ENCODE measurements at places on chromosomes 4 and X. TPM values are rescaled to one million over a fixed set of nuclear protein-coding genes. Genes with fewer than 3 reads are reported as not detected.

GRCh38 chrX:9829308-9830267 lies 43.4 kb downstream of the SHROOM2 start:
- no peak for DNase-seq

The GASK1B gene
- 1.4 TPM for total RNA-seq

- DNase-seq = no peak
These were observed 48.8 kb upstream of the PITX2 start for GRCh38 chr4:110671679-110672078.

The FAM149A gene
- 21.2 TPM for total RNA-seq

GRCh38 chrX:24702362-24703184 lies 8.9 kb downstream of the POLA1 start:
- no peak for DNase-seq

The PHEX gene
- total RNA-seq = 0.09 TPM

The FHIP1A gene
- 12.1 TPM for total RNA-seq

DNA sequence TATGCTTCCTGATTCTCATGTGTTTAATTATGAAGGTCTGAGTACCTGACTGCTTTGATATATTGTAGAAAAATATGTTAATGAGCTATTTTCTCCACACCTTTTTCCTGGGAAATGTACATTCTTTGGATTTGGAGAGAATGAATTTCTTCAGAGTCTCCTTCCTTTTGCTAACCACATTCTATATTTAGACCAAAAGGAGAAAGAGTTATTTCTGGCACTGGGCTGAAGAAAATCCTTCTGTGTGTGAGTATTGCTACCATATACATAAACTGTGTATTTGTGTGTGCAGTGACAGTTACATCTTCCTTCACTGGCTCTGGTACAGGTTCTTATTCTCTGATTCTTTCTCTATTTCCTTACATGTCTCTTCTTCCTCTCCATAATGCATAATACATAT lies 44.5 kb upstream of the PGRMC2 start:
- DNase-seq = no peak

GRCh38 chrX:57453901-57454300 lies 137.9 kb upstream of the ZXDB start:
- DNase-seq = no peak

- DNase-seq = no peak
These were observed 50.4 kb upstream of the KDR start for GRCh38 chr4:55175779-55176231.

The SGMS2 gene
- total RNA-seq = 11.5 TPM

DNA sequence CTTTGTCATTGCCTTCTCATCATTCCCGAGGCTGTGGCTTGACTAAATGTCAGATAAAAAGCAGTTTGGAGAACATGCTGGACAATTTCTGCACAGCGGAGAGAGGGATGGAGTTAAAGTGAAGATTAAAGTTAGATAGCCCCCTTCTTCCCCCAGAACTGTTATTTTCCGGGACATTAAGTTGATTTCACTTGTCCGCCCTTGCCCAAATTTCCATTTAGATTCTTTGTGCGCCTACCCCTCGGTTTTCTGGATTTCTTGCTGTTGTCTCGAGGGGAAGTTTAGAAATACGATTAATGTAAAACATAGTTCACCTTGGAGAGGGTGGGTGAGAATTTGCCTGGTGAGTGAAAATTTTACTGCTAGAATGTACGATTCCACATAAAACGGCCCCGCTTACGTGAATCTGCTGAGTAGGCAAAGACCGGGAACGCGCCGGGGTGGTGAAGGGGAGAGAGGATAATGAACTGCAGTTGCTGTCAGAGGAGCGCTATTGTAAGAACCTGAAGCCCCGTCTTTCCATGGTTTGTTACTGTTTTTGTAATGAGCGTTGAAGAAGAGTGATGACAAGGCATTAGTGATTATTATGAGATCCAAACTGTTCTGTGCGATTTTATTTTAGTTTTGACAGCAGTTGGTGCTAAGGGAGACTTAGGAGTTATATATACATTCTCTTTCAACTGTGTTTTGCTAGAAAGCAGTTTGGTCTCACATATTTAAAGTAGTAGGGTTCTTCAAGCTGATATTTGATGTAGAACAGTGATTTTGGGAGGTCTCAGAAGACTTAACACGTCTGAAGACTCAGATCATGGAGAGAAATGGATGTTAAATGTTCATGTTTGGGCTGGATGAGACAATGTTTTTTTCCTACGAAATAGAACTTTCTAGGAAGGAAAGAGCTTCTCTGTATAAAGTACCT lies 73.0 kb downstream of the AFF1 start:
- DNase-seq = peak; percentile 82

DNA sequence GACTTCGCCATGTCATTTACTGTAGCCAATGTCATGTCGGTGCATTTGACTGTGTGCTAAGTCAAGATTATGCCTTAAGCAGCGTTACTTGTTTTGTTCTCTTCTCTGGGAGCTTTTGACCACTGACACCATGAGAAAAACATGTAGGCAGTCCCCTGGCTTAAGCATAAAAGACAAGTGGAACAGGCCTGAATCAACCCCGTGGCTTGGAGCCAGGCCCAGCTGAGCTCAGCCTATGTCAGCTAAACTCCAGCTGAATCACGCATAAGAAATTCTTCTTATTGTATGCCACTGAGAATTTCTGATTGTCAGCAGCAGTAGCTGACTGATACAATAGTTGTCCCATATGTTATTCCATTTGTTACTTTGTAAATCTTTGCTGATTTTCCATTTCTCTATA lies 261.9 kb downstream of the CBLL2 start:
- DNase-seq = no peak

- DNase-seq = no peak
These were observed 21.0 kb downstream of the COL4A6 start for GRCh38 chrX:108417257-108417656.

DNA sequence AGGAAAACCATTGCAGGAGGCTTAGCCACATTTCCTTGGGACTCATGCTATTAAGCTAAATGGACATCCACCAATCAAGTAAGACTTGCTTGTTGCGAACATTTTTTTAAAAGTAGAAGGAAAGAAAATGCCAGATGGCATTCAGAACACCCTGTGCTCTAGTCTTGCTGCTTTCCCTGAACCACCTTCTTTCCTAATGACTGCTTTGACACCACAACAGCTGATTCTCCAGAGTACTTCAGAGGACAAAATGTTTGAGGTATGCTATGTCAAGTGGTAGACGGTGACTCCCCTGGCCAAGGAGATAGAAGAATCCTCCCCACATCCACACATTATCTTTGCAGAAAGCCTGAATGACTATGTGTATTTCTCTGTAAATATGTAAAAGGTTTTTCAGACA lies 65.4 kb downstream of the ANK2 start:
- DNase-seq = no peak

GRCh38 chrX:125289209-125289608 lies 30.5 kb upstream of the TEX13C start:
- no peak for DNase-seq

DNA sequence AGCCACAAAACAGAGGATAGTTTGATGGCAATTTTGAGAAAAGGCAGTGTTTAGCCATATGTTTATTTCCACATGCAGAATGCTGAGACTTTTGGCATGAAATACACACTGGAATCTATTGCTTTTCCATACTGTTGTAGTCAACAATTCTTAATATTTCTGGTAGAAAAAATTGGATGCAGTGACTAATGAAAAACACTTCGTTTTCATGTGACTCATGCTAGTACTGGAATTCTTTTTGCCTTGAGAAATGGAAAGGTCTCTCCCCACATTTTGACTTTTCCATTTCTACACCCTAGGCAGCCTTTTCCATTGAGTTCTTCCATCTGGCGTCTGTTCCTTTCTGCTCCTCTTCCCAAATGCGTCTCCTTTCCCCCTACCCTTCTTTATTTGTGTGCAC lies 425.2 kb upstream of the FTHL17 start:
- no peak for DNase-seq

The CLCN4 gene
- total RNA-seq = 4.0 TPM

GRCh38 chr4:114668577-114668976 lies 70.0 kb downstream of the UGT8 start:
- no peak for DNase-seq

- no peak for DNase-seq
These were observed 282.1 kb upstream of the EMCN start for GRCh38 chr4:100799761-100800539.

DNA sequence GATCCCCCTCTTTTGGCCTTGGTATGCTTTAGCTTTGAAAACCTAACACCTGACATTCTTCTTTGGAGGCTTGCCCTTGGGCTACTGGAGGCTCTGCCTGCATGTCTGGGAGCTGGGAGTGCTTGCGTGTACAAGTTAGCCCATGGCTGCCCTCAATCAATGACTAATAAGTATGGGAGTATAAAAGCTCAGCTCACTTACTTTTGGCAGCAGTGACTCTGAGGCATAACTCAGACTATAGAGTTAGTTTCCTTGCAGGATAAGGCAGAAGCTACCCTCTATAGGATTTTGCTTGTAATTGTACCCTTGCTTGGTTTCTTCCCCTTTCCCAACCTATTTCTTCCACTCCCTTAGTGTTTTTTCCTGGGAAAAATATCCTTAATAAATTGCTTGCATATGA lies 247.9 kb downstream of the PPP1R2C start:
- DNase-seq = no peak

- no peak for DNase-seq
These were observed 132.4 kb downstream of the EVC2 start for GRCh38 chr4:5575941-5576340.

Data from pancreas (tissue), 10 donors.